NCI-H1930 (cell line): ENCODE measurements at places on chromosomes 2 and 18.
A peak's percentile ranks its signal among the peaks of the same experiment; 100 is the strongest.

DNA sequence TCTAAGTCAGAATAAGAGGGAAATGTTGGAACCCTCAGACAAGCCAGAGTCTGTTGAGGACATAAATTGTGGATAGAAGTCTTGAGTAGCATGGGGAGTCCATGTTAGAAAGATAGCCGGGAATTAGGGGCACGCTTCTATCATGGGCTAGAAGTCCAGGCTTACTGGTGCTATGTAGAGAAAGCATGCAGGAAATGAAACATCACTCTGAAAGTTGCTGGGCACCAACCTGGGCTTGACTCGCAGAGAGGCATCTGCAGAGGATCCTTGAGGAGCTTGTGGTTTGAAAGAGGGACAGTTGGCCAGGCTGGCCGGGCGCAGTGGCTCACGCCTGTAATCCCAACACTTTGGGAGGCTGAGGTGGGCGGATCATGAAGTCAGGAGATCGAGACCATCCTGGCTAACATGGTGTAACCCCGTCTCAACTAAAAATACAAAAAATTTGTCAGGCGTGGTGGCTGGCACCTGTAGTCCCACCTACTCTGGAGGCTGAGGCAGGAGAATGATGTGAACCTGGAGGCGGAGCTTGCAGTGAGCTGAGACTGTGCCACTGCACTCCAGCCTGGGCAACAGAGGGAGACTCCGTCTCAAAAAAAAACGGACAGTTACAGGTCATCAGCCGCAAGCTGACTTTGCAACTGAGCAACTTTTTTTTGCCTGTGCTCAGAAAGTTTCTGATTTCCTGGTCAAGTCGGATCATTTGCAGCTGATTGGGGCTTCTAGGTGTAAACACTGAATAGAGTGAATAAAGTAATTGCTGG, 24.9 kb downstream of the CERS6 start:
- DNase-seq = no peak

- DNase-seq = no peak
These were observed 1.5 kb downstream of the TMEM87B start for GRCh38 chr2:112056626-112056987.

DNA sequence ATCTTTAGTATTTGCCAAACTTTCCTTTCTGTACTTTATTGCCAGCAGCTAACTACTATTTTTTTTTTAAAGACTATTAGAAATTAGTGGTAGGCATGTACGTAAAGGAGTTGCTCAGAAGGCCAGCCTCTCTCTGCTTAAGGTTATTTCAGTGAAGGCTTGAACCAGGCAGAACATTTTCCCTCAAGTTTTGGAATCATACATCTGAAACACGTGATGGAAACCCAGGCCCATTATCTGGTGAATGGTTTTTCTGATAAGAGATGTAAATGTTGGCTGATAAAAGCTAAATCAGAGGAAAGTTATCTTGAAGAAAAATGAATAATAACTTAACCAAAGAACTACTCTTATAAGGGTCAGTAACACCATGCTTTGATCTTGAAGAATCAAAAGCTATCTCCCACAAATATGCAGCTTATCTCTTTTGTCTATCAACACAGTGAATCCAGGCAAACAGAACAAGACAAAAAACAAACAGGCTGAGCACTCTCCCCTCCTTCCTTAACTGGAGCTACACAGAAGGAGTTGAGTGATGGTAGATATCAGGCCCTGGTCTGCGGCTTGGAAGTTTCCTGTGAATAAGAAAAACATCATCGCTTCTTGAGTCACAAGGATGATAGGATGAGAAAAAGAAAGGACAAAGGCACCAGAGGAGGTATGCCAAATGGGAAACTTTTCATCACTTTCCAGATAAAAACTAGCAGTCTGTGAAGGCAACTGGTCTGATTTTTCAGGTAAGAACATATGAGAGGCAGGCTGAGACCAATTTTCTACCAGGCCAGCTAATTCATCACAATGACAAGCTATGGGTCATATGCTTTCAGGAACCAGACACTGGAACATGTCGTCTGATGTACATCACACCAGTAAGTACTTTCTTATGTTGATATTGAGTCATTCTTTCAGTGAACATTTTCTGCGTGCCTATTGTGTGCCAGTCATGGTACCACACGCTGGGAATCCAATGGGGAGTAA, 88.4 kb upstream of the STK17B start:
- DNase-seq = no peak

- no peak for DNase-seq
These were observed 94.1 kb downstream of the ANKRD44 start for GRCh38 chr2:197216361-197216979.

- DNase-seq = no peak
These were observed 64.9 kb downstream of the LPIN2 start for GRCh38 chr18:2948038-2948437.

DNA sequence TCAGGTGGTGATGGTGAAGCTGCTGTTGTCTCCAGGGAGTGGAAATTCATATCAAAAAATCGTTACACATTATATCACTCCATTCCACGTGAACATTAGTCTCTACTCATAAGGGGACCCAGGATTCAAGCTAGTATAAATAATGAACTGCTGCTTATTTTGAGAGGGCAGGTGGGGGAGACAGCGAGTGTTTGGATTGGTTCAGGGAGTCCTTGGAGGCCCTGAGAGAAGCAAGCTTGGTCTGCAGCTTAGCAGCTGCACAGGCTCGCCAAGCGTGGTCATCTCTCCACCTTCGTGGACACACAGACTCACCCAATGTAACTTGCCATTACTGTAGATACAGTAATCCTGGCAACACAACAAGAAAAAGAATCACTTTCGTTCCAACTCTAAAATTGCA, 177.6 kb downstream of the ZNF521 start:
- DNase-seq = no peak

GRCh38 chr2:50749216-50749615, 282.7 kb downstream of the NRXN1 start:
- DNase-seq = no peak

DNA sequence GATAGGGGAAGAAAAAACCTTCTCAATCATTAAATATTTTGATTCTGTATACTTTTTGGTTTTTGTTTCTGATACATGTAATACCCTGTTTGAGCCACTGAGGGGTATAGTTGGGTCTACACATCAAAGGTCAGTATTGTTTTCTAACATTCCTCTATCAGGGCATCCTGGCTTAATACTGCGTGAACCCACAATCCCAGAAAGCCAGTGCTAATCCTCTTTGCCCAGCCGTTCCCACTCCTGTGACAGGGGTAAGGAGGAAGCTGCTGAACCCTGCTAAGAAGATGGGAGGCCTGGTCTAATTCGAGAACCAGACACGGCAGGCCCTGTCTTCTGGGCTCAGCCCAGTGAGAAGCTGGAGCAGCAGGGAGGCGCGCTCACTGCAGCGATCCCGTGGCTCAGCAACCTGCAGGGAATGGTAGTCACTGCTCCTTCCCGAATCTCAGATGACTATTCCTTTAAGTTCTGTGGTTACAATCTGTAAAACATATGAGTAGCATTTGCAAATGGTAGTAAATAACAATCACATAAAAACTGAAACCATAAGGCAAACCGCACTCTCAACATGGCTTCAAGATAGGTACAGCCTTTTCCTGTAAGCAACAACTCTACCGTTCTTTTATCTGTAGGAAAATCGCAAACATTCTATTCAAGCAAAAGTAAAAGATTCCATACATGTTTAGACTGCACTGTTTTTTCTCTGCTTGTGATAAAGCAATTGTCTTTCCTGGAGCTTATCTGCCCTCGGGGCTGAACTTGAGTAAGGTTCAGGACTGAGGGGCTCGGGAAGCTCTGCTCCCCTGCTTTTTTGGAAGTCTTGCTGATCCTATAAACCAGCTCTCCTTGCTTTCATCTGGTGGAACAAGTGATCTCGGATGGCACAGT, 87.0 kb downstream of the EPB41L3 start:
- no peak for DNase-seq

GRCh38 chr2:130846686-130847375, 10.1 kb downstream of the ARHGEF4 start:
- DNase-seq = no peak

- DNase-seq = peak; percentile 36
These were observed 706 bp downstream of the UBXN2A start for GRCh38 chr2:23940718-23941620.
